ENCODE measurements at places on chromosomes 5 and 9.

DNA sequence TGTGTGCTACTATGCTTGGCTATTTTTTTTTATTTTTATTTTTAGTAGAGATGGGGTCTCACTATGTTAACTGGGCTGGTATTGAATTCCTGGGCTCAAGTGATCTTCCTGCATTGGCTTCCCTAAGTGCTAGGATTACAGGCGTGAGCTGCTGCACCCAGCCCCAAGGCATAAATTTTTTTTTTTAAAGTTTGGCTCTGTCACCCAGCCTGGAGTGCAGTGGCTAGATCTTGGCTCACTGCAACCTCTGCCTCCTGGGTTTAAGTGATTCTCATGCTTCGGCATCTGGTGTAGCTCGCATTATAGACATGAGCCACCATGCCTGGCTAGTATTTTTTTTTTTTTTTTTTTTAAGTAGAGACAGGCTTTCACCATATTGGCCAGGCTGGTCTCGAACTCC is 70.3 kb downstream of the RAB24 start:
- DNase-seq = no peak

DNA sequence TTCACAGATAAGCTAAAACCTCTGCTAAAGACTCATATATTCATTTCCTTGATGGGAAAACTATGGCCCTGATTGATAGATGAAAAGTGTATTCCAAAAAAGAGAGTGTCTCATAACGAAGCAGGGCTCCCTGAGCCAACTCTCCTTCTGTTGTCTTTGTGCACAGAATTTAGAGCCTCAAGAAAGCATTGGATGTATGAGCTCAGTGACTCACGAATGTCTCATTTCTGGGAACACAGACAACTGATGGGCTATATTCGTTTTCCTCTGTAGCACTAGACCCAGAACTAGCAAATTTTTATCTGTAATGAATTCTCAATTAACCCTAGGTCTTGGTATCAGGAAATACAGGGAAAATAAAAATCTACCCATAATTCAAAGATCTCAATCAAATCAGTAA is 88.4 kb downstream of the LMNB1 start:
- no peak for DNase-seq

DNA sequence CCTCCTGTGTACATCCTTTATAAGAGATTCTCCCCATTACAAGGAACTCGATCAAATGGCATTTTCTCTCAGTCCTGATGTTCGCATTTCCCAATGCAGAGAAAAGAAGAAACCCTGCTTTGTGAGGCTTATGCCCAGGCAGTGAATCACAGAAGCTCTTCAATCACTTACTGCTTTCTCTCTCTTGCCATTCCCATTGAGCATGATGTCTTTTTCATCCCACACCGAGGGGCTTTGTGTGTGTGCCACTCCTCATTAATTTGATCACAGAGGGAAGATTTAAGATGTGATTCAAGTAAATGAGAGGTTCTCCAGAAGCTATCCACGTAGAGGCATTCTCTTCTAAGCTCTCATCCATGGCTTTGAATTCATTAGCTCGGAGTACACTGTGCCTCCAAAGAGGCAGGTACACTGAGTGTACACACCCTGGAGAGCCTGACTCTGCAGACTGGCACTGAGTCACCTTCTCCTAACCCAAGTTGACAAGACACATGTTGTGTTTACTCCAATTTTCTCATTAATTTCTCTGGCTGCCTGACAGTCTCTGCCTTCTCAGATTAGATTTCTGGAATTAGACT is 45.4 kb downstream of the MFAP3 start:
- no peak for DNase-seq

- DNase-seq = no peak
These were observed 3.4 kb upstream of the OGN start for GRCh38 chr9:92407818-92408217.

GRCh38 chr5:139082813-139083498 is 115.2 kb downstream of the SIL1 start:
- DNase-seq = no peak

GRCh38 chr9:89405826-89406225 is 87.5 kb downstream of the SECISBP2 start:
- DNase-seq = no peak

GRCh38 chr5:97554977-97555643 is 372.1 kb upstream of the RIOK2 start:
- DNase-seq = no peak

GRCh38 chr9:73553295-73553694 is 401.6 kb downstream of the ANXA1 start:
- DNase-seq = no peak

DNA sequence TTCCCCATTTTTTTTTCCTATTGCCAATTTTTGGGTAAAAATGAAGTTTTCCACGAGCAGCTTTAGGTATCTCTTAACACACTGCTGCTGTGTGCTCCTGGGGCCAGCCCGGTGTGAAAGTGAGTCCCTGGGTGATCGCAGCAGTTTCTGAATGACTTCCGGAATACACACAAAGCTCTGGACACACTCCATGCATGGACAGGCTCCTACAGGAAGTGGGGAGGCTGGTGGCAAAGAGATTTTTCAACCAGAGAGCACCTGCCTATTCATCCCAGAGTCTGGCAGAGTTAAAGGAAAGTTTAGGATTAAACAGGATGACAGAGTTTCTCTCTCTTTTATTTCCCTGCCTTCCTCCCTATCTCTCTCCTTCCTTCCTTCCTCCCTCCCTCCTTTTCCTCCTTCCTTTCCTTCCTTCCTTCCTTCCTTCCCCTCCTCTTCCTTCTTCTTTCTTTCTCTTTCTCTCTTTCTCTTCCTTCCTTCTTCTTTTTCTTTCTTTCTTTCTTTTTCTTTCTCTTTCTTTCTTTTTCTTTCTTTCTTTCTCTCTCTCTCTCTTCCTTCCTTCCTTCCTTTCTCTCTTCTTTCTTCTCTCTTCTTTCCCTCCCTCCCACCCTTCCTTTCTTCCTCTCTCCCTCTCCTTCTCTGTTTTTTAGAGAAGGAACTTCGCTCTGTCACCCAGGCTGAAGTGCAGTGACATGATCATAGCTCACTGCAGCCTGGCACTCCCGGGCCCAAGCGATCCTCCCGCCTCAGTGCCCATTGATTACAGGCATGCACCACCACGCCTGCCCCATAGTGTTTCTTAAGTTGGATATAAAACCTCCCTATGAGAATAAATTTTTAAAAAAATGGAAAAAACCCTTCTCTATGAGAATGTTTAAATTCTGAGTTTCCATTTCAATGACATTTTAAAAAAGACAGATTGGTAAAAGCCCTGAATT is 38.7 kb upstream of the UBTD2 start:
- DNase-seq = no peak

GRCh38 chr5:1016476-1016875 is 7.9 kb downstream of the NKD2 start:
- no peak for DNase-seq

GRCh38 chr5:146948666-146949065 is 70.1 kb upstream of the PPP2R2B start:
- DNase-seq = no peak
